ENCODE measurements at places on chromosomes 3 and 15.

GRCh38 chr3:23019596-23020300 lies 183.4 kb upstream of the UBE2E2 start:
- no peak for DNase-seq

DNA sequence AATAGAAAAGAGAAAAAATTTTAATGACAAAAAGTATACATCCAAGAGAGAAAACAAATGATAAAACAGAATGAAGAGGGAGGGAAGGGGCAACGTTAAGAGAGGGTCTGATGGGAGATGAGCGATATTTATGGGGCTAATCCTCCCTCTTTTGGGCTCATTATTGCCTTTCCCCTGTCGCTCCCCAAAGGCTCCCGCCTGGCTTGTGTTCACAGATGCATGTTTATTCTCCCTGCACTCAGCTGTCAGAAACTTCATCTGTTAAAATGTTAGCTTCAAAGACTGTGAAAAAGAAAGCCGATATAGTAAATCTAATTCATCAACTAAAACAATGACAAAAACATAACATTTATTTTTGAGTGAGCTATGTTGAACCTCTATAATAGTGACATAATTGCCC lies 74.3 kb downstream of the GABRB3 start:
- no peak for DNase-seq

- DNase-seq: no peak
Measured at GRCh38 chr15:62362144-62362543, 197.1 kb upstream of the C2CD4B start.

DNA sequence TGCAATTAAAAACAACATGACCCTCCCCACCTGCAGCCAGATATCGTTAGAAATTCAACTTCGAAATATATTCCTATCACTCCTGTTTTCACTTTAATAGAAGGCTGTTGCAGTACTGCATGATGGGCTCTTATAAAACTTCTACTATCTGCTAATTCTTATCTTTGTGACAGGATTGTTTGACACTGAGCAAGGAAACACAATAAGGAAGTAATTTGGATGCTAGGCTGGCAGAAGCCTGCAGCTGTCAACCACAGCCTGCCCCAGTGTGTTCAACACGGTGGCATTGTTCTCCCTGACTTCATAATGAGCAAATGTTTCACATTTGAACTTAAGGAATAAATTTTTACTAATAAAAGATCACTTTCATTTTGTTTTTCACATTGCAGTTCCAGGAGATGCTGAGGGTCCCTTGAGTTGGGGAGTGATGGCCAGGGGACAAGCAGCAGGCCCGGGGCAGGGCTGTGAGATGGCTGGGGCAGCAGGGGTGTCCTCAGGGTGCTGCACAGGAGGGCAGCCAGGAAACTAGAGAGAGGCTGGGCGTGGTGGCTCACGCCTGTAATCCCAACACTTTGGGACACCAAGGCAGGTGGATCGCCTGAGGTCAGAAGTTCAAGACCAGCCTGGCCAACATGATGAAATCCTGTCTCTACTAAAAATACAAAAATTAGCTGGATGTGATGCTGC lies 64.8 kb upstream of the SEC61A1 start:
- DNase-seq: no peak

- DNase-seq: no peak
Measured at GRCh38 chr3:64224826-64225610, at the start of gene PRICKLE2. Gene PRICKLE2 (minus strand): TSS chr3:64225466. CDS start chr3:64198927, 26,539 bp downstream.

- no peak for DNase-seq
Measured at GRCh38 chr3:62562596-62562995, 189.2 kb upstream of the FEZF2 start.

Data from stimulated activated CD4-positive, alpha-beta T cell treated with anti-CD3 and anti-CD28 coated beads, Interleukin-1b, Interleukin-23, amount 100 ng/mL, for 1 hour (primary cell).